ENCODE measurements at places on chromosomes 6 and 20. TPM values are rescaled to one million over a fixed set of nuclear protein-coding genes. Genes with fewer than 3 reads are reported as not detected.

Gene ZNF311
- 2.7 TPM for total RNA-seq

Gene WFDC12
- total RNA-seq, result not detected

Gene PGBD1
- 2.8 TPM for total RNA-seq

Gene UBE2V1
- total RNA-seq, result 123 TPM

Gene MTFR2
- 0.48 TPM for total RNA-seq

Gene POFUT1
- 34.2 TPM for total RNA-seq

Gene ADGRB3
- total RNA-seq, result 1.4 TPM

Gene SIRPG
- 2.0 TPM for total RNA-seq

Gene GPX5
- total RNA-seq, result not detected

Gene KCNB1
- total RNA-seq, result 8.2 TPM

- no peak for DNase-seq
- no peak overlapping the region for H3K27ac ChIP-seq
- H3K27me3 ChIP-seq, result no peaks in the 10 kb centered on the region
- no peak overlapping the region for H3K4me3 ChIP-seq
These were observed 140.8 kb downstream of the ALDH8A1 start for GRCh38 chr6:134809130-134809529.

GRCh38 chr6:85576476-85576875 is 17.2 kb downstream of the SNX14 start:
- peaks cover 6% of the 10 kb centered on the region for H3K4me1 ChIP-seq
- H3K27ac ChIP-seq, result no peak overlapping the region
- no peak for DNase-seq

DNA sequence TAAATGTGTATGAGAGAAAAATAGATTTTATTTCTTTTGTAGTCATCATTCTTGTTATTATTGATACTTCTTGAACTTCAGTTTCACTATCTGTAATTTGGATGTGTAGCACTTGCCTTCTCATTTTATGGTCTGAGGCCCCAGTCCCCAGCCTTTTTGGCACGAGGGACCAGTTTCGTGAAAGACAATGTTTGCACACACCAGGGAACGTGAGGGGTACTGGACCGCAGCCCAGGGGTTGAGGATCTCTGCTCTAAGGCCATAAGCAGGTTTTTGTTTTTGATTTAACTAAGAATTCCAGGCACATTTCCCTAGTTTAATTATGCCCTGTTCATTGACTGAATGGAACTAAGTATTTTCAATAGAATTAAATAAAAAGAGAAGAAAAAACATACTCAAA is 261.5 kb downstream of the BMP2 start:
- H3K27me3 ChIP-seq, result peaks cover 4% of the 10 kb centered on the region
- no peaks in the 10 kb centered on the region for H3K36me3 ChIP-seq
- H3K27ac ChIP-seq, result no peak overlapping the region
- H3K4me1 ChIP-seq, result no peaks in the 10 kb centered on the region
- DNase-seq, result no peak
- H3K4me3 ChIP-seq, result no peak overlapping the region

GRCh38 chr6:27873021-27873940 is 38.9 kb downstream of the OR2B2 start:
- peaks cover 11% of the 10 kb centered on the region for H3K27me3 ChIP-seq
- H3K36me3 ChIP-seq, result no peaks in the 10 kb centered on the region
- H3K4me3 ChIP-seq, result peak overlapping the region; percentile 48
- peak; percentile 50 for DNase-seq
- H3K27ac ChIP-seq, result peak overlapping the region; percentile 68

DNA sequence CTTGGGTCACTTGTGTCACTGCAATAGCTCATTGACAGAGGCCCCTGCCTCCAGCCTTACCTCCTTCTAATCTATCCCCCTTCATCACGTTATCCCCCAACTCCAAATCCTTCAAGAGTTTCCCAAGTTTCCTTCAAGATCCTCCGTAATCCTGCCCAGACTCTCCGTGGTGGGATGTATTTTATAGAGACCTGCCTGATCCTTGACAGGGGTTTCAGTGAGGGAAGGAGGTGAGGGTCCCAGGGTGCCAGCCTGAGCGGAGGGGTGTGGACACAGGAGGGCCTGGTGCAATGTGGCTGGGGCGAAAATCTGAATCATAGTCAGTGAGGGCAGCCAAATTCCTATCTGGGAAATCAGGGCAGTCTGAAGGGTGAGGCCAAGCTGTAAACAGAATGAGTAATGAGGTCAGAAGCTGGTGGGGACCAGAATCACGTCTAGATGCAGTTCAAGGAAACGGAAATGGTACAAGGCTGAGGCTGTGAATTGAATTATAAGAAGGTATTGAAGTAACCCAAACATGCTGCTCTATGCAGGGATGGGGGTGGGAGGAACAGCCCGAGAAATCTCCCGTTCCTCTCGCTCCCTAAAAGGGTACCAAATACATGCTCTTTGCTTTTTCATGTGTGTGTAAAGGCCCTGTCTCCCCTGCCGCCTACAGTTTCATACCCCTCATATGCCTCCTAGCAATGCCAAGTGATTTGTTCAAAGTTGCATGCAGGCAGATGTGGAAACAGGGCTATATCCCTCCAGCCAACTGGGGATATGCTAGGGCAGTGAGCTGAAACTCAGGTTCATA is 35.4 kb upstream of the PIM1 start:
- H3K36me3 ChIP-seq, result no peaks in the 10 kb centered on the region
- peak overlapping the region; percentile 57 for H3K27ac ChIP-seq
- no peaks in the 10 kb centered on the region for H3K27me3 ChIP-seq
- no peak overlapping the region for H3K4me3 ChIP-seq

GRCh38 chr20:4959592-4959991 is 41.7 kb downstream of the SLC23A2 start:
- no peaks in the 10 kb centered on the region for H3K36me3 ChIP-seq
- H3K27ac ChIP-seq, result peak overlapping the region; percentile 82
- no peak overlapping the region for H3K4me3 ChIP-seq
- H3K4me1 ChIP-seq, result peaks cover 14% of the 10 kb centered on the region
- no peaks in the 10 kb centered on the region for H3K27me3 ChIP-seq

- DNase-seq, result peak; percentile 67
- no peaks in the 10 kb centered on the region for H3K27me3 ChIP-seq
- H3K27ac ChIP-seq, result no peak overlapping the region
These were observed 1.4 kb downstream of the PPP1R3D start for GRCh38 chr20:59938696-59939051.

DNA sequence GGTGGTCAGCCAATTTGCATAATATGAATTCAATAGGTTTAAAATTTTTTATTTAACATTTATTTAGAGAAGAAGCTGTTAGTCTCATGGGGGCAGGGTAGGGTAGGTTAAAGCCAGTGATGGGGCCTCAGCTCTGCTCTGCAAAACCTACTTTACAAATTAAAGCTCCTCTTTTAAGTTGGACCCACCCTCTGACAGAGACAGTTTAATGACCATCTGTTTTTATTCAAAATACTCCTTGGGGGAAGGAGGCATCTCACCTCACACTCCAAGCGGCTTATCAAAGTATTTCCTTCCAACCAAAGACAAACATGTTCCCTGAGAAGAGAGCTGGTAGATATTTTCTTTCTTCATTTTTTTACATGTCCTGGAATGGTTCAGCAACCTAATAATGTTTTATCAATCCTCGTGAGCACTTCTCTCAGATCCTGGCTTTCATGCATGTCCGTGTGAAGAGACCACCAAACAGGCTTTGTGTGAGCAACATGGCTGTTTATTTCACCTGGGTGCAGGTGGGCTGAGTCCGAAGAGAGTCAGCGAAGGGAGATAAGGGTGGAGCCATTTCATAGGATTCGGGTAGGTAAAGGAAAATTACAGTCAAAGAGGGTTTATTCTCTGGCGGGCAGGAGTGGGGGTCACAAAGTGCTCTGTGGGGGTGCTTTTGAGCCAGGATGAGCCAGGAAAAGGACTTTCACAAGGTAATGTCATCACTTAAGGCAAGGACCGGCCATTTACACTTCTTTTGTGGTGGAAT is 184.7 kb downstream of the GJA1 start:
- H3K36me3 ChIP-seq, result no peaks in the 10 kb centered on the region
- H3K4me3 ChIP-seq, result no peak overlapping the region
- no peak for DNase-seq
- H3K27me3 ChIP-seq, result no peaks in the 10 kb centered on the region
- no peaks in the 10 kb centered on the region for H3K4me1 ChIP-seq

DNA sequence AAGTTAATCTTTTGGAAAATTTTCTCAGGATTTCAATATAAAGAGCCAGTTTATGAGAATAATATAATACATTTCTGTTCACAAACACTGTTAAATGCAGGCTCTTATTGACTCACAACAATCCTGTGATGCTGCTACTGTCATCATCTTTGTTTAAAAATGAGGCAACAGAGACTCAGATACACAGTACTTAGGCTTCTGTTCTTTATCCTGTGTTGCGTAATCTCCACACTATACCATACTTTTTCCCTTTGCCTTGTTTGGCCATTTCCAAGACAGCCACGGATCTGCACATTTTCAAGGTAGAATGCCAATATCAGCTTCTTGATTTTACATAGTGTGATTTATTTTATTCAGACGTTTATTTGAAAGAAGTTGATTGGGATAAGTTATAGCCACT is 699.0 kb upstream of the CITED2 start:
- no peak for DNase-seq
- H3K36me3 ChIP-seq, result no peaks in the 10 kb centered on the region
- H3K4me3 ChIP-seq, result no peak overlapping the region
- H3K27ac ChIP-seq, result no peak overlapping the region
- H3K4me1 ChIP-seq, result peaks cover 19% of the 10 kb centered on the region

- H3K27ac ChIP-seq, result no peak overlapping the region
- H3K4me3 ChIP-seq, result no peak overlapping the region
- no peaks in the 10 kb centered on the region for H3K27me3 ChIP-seq
- H3K4me1 ChIP-seq, result peaks cover 18% of the 10 kb centered on the region
- H3K36me3 ChIP-seq, result no peaks in the 10 kb centered on the region
These were observed 28.5 kb upstream of the EFHC1 start for GRCh38 chr6:52391599-52391998.

DNA sequence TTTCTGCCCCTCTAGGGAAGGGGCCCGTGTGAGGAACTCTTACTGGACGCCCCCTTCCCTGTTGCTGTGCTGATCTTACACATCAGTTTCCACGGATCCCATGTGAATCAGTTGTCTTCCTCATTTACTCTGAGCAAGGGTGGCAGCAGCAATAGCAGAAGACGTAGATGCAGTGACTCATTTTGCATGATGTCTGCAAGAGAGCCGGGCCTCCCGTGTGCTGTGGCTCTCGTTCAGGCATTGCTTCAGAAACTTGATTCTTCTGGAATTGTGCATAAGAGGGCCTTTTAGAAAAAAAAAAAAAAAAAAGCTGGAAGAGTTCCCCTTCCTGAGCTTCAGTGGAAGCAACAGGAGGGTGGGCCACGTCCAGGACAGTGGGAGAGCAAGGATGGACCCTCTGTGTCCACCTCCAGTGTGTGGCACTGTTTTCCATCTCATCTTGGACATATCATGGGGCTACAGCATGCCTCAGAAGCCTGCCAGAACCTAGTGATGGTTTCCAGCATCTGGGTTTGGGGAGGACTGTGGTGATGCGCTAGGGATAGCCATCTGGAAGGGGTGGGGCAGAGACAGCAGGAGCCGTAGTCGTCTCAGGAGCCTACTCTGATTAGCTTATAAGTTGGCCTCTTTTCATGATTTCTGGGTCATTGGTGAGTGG is 62.1 kb downstream of the FOXO3 start:
- H3K4me1 ChIP-seq, result peaks cover 17% of the 10 kb centered on the region
- DNase-seq, result peak; percentile 51
- H3K27ac ChIP-seq, result peak overlapping the region; percentile 43
- no peaks in the 10 kb centered on the region for H3K36me3 ChIP-seq
- no peaks in the 10 kb centered on the region for H3K27me3 ChIP-seq

DNA sequence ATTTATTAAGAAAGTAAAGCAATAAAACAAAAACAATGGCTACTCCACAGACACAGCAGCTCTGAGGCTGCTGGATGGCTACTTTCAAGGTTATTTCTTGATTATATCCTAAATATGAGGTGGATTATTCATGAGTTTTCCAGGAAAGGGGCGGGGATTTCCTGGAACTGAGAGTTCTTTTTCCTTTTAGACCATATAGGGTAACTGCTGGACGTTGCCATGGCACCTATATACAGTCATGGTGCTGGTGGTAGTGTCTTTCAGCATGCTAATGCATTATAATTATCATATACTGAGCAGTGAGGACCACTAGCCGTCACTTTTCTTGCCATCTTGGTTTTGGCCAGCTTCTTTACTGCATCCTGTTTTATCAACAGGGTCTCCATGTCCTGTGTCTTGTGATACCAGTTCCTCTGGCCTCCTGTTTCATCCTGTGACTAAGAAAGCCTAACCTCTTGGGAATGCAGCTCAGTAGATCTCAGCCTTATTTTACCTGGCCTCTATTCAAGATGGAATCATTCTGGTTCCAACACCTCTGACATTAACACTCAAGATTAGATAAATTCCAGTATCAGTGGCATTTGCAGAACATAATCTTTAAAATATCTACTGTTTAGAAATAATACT is 32.3 kb upstream of the TRDN start:
- H3K36me3 ChIP-seq, result no peaks in the 10 kb centered on the region
- no peak for DNase-seq
- no peak overlapping the region for H3K4me3 ChIP-seq
- H3K27me3 ChIP-seq, result no peaks in the 10 kb centered on the region

GRCh38 chr6:83536034-83536646 is 23.8 kb downstream of the PRSS35 start:
- no peaks in the 10 kb centered on the region for H3K36me3 ChIP-seq
- H3K27ac ChIP-seq, result no peak overlapping the region

GRCh38 chr20:6680441-6680840 is 87.0 kb upstream of the BMP2 start:
- H3K27me3 ChIP-seq, result no peaks in the 10 kb centered on the region
- H3K4me3 ChIP-seq, result no peak overlapping the region
- no peaks in the 10 kb centered on the region for H3K36me3 ChIP-seq
- DNase-seq, result no peak
- H3K4me1 ChIP-seq, result no peaks in the 10 kb centered on the region

GRCh38 chr6:165937564-165938358 is 229.9 kb downstream of the TBXT start:
- no peak overlapping the region for H3K27ac ChIP-seq
- no peak overlapping the region for H3K4me3 ChIP-seq
- H3K36me3 ChIP-seq, result no peaks in the 10 kb centered on the region
- no peaks in the 10 kb centered on the region for H3K27me3 ChIP-seq

All from adrenal gland (tissue), 19 donors.